Activated naive CD8-positive, alpha-beta T cell treated with anti-CD3 and anti-CD28 coated beads, Interleukin-2, amount 10 ng/mL, durations not matched to agents 7 days and 5 days (primary cell): ENCODE measurements at places on chromosomes 2 and 18. TPM values are rescaled to one million over a fixed set of nuclear protein-coding genes. Genes with fewer than 3 reads are reported as not detected.

MYCN gene
- not detected for total RNA-seq

REG3G gene
- not detected for total RNA-seq

SLC38A11 gene
- not detected for total RNA-seq

YPEL5 gene
- 55.1 TPM for total RNA-seq

DNA sequence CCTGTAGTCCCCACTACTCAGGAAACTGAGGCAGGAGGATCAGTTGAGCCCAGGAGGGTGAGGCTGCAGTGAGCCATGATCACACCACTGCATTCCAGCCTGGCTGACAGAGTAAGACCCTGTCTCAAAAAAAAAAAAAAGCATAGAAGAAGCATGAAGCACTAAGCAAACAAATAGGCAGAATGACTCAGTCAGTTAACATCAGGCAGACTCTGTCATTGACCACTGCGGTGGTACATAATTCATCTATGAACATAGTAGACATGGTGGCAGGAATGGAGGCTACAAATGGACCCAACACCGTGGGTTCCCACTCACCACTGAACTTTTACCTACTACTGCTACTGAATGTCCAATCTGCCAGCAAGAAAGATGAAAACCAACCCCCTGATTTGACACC, 7.6 kb upstream of the ASXL2 start:
- DNase-seq, result no peak

- no peak for DNase-seq
These were observed 54.6 kb downstream of the LANCL1 start for GRCh38 chr2:210421916-210422315.

DNA sequence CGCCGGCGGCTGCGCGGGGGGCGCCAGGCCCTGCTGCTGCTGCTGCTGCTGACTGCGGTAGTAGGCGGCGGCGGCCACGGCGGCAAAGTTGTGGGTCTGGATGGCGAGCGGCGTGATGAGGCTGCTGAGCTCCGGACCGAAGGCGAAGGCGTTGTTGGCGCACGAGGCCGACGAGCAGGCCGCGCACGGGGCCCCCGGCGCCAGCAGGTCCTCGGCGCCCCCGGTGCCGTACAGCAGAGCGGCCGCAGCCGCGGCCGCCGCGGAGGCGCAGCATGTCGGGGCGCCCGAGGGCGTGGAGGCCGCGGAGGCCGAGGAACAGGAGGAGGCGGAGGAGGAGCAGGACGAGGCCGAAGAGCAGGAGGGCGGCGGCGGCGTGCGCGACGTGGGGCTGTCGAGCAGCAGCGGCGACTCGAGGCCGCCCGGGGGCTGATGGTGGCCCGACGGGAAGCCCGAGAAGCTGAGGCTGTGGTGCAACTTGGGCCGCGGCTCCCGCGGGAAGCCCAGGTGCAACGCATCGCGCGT, 1.8 kb downstream of the ZFP36L2 start:
- DNase-seq, result peak; percentile 81

- no peak for DNase-seq
These were observed 949 bp downstream of the MYOM1 start for GRCh38 chr18:3218819-3219218.

DNA sequence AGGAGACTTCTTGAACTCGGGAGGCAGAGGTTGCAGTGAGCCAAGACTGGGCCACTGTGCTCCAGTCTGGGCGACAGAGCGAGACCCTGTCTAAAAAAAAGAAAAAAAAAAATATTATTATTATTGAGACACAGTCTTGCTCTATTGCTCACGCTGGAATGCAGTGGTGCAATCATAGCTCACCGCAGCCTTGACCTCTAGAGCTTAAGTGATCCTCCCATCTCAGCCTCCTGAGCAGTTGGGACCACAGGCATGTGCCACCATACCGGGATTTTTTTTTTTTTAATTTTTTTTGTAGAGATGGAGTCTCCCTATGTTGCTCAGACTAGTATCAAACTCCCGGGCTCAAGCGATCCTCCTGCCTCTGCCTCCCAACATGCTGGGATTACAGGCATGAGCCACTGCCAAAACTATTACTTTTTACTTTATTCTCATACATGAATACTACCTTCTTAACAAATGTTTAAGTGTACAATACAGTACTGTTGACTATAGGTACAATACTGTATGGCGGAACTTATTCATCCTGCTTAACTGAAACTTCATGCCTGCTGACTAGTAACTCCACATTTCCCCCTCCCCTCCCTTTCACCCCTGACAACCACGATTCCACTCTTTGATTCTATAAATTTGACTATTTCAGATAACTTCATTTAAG, 15.5 kb downstream of the FBXO11 start:
- DNase-seq, result no peak

- no peak for DNase-seq
These were observed 140.7 kb downstream of the ACOXL start for GRCh38 chr2:110873056-110873502.

DNA sequence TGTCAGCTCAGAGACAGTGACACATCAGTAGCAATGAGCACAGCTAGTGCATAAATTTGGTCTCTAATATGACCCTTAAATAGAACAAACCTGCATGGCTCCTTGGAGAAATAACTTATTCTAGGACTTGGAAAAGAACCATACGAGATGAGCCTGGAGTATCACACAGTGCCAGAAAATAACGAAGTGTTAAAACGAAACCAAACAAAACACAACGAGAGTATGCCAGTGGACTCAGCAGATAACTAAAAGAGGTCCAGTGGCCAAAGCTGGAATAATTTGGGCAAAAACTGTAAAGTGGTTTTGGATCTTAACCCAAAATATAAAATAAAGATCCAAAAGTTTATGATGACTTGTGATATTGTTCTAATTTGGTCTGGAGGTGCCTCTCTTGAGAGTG, 1599.0 kb upstream of the LRRTM1 start:
- DNase-seq, result no peak

DNA sequence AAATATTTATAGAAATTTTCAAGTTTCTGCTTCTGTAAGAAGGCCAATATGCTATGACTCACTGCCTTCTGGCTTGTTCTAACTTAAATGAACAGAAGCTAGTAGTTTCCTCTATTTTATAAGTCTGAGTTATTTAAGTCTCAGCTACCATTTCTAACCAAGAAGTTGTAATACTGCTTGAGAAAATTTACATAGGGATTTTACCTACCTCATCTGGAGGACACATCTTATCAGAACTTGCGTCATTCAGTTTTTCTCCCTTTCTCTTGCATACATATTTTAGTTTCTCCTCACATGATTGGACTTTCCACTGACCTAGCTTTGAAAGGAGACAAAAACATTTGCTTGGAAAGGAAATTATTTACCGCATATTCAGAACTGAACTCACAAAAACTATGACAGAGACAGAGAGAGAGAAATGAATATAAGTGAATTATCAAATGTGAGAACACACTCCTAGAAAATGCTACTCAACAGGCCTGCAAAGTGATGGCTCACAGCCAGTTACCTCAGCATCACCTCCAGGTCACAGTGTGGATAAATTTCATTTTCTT, 81.1 kb upstream of the CD302 start:
- no peak for DNase-seq

DNA sequence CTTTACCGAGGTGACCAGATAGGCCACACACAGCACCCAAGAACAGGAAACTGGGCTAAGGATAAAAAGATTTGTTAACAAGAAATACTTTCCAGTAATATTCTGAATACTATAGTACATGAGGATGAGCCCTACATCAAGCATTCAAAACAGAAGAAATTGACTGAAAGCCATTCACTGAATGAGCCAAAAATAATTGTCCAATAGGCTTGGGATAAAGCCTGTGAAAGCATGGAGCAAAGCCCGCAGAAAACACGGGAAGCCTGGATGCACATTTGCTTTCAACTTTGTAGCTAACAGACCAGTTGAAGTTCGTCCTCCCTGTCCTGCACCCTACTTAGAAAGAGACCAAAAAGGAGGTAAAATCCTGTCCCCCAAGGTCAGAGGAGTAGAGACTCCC, 56.3 kb downstream of the DIPK1C start:
- DNase-seq, result no peak

GRCh38 chr18:65846107-65846506, 95.3 kb downstream of the CDH7 start:
- DNase-seq, result no peak

DNA sequence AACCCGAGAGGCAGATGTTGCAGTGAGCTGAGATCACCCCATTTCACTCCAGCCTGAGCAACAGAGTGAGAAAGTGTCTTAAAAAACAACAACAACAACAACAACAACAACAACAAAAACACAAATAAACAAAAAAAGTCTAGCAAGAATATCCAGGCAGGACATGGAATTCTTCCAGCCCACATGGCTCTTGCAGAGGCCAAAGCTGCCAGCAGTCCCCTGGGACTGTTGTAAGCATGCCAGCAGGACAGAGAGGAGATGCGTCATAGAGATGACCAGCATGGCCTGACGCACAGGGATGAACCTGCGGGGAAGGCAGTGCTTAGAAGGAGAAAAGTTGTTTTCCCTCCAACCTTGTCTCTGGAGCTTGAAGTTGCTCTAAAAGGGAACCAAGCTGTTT, 182.3 kb upstream of the PGAP1 start:
- DNase-seq, result no peak

- DNase-seq, result no peak
These were observed 10.6 kb upstream of the BIN1 start for GRCh38 chr2:127117603-127118002.

DNA sequence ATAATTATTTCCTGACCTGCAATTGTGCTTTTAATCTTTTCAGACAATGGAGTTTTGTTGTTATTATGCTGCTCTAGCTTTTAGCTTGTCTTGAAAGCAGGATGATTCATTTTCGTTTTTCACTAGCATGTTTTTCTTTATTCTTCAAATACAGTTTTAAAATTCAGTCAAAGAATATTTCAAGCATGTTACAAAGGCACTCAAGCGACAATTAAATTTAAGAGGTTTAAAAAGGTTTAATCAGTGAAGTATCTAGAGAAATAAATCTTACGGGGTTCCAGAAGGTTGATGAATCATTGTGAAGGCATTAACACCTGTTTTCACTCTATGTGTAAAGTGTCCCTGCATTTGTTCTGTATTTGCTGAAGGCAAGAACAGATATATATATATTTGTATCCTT, 390.7 kb upstream of the TMEFF2 start:
- DNase-seq, result no peak

GRCh38 chr2:219057709-219058540, 2.8 kb downstream of the IHH start:
- peak; percentile 87 for DNase-seq

- DNase-seq, result no peak
These were observed 32.3 kb downstream of the STEAP3 start for GRCh38 chr2:119255760-119256581.

GRCh38 chr2:148814860-148815419, 60.1 kb upstream of the KIF5C start:
- DNase-seq, result no peak

- no peak for DNase-seq
These were observed 4.7 kb upstream of the CAPN10 start for GRCh38 chr2:240581811-240582210.

DNA sequence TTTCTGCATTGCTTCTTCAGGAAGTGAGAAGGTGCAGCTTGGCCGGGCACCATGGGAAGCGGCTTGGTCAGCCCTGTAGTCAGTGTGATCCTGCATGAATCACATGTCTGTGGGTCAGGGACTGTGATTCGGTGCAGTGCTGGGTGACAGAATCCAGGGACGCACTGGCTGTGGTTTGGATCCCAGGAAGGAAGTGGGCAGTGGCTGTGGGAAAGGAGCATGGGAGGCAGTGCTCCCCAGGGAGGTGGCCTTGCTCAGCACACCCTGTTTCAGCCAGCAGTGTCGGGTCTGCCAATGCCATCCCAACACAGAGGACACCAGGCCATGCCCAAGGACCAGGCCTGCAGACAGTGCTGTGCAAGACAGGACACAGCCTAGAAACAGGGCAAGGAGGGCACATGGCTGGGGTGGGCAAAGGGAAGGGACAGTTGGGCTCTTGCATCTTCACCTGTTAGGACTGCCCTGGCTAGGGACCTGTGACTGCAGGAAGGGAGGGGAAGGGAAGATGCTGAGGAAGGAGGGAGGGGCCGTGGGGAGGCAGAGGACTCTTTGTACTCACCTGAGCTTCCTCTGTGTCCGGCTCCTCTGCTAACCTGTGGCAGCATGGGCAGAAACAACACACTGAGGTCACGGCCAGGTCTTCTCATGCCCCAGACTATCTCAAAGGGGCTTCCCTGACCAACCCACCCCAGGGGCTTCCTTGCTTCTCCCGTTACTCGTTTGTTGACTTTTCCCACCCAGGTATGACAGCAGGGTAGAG, 37.2 kb upstream of the DNMT3A start:
- DNase-seq, result peak; percentile 24
